Karpas-422 (cell line): ENCODE measurements at places on chromosomes 1 and 21.

GRCh38 chr1:216944864-216945510, 221.8 kb upstream of the ESRRG start:
- DNase-seq: peak; percentile 64

DNA sequence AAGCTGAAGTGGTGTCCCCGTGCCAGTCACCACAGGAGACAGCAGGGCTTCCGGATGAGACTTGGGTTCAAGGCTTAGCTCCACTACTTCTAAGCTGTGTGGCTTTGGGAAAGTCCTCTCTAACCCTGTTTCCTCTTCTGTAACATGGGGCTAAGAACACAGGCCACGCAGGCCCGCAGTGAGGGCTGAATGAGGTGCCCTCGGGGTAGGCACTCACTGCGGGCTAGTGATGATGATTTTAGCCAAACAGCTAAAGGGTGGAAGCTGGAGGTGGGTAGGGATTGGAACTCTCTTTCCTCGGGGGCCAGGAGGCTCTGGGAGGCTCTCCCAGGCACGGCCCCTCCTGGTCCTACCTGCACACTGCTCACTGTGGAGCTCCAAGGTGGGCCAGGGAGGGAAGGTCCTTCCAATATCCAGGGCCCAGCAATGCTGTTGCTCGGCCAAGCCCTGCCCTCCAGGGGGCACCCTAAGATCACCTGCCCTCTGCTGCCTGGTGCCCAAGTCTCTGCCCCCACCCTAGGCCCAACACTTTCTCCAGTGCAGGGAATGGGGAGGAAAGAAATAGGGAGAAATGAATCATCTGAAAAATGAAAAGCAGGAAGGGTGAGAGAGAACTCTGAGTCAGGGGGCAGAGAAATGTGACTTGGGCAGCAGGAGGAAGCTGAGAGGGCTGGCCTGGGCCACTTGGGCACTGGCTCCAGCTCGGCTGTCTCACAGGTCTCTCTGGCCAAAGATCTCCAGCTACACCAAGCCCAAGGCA, 19.2 kb upstream of the EVA1B start:
- DNase-seq: peak; percentile 77

DNA sequence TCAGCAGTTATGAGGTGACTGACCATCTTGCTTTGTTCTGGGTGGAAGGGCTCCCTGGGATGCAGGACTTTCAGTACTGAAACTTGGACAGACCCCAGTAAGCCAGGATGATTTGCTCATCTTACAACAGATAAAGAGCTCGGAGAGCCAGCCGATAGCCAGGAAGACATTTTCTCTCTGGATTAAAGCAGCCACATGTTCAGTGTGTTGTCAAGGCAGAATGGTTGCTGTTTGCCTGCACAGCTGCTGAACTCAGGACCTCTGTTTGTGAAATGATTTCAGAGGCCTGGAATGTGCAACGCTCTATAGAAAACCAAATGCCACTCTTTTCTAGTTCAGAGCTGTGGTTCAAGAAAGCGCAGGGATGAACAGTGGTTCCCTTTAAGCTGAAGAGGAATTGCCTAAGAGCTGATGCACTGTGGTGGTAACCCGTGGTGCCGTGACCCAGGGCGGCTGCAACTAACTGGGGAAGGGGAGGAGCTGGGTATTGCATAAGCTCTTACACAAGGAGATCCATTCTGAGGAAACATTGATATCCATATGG, 40.7 kb downstream of the CASQ2 start:
- DNase-seq: no peak

GRCh38 chr1:24972221-24972914, 42.3 kb upstream of the RUNX3 start:
- no peak for DNase-seq

DNA sequence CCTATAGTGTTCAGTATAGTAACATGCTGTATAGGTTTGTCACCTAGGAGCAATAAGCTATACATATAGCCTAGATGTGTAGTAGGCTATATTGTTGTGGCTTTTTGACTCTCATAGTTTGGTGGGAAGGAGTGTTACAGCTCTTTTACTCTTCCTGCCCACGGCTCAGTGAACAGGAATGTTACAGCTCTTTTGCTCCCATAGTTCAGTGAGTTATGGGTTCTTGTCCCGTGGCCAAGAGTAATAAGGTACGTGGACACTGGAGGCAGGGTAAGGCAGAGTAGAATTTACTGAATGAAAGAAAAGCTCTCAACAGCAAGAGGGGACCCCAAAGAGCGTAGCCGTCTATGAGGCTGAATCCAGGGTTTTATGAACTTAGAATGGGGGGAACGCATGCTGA, 734.3 kb downstream of the ADGRL2 start:
- no peak for DNase-seq

DNA sequence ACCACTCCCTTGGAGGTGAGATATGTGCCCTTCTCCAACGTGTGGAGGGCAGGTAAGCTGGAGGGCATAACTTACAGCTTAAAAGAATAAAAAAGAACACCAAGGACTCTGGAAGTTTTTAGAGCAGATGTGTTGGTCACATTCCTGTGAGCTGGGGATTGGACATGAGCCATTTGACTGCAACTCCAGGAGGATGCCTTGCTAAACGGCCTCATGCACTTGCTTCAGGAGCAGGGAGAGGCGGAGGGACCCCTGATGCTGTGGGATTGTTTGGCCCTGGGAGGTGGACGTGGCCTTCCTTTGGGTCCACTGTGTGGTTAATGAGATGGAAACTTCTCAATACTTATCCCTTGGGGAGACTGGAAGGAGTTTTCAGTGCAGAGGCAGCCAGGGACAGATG, 185.6 kb downstream of the RHOU start:
- no peak for DNase-seq

GRCh38 chr21:46517361-46517760, 58.7 kb downstream of the DIP2A start:
- DNase-seq: no peak

DNA sequence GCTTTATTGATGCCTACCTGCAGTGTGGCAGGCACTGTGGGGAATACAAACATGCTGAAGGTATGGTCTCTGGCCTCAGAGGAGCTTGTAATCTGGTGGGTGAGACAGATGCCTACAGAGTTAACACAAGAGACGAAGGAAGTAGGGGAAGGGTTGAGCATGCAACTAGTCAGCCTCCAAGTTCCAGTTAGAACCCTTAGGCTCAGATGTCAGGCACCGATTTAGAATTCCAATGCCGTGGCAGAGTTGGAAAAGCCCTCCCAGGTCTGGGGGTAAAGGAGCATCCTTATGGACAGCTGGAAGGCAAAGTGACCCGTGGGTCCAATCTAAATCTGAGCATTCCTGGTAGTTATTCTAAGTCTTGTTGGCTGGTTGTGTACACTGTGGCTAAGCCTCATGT, 132.9 kb upstream of the GJB5 start:
- no peak for DNase-seq

GRCh38 chr1:150212070-150212469, 23.8 kb downstream of the ANP32E start:
- no peak for DNase-seq

DNA sequence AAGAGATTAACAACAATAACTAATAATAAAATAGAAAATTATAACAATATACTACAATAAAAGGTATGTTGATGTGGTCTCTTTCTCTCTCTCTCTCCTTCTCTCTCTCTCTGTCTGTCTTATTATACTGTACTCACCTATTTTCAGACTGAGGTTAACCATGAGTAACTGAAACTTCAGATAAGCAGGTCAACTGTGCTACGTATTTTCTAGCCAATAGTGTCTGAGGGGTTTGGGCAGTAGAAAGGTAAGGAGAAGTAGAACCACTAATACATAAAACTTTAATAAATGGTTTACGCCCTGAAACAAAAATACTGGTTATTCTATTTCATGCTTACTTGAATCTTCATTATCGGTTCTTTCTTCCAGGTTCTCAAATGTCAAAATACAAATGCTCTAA, 71.0 kb upstream of the LRRC53 start:
- DNase-seq: no peak

DNA sequence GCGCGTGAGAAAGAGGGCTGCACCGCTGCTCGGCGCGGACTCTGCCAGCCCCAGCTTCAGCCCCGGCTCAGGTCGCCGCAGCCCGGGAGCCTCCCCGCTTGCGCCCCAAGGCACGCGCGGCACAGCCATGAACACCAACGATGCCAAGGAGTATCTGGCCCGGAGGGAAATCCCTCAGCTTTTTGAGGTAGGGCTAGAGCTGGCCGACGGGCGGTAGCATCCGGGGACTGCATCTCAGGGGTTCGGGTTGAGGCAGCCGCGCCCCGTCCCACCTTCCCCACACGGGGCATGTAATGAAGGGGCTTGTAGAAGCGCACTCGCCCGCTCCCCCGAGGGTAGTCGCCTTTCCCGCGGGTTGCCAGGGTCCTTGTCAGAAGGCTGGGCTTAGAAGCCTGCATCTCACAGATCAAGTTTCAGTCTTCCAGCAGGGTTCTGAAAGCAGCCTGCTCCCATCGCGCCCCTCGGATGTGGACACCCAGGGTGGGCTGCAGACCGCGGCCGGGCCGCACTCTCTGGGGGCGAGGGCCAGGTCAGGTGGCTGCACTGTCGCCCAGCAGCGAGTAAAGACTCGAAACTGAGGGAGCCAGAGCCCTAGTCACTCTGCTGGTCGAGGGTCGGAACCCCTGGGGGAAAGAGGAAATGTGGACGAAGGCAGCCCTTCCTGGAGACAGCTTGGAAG, 507 bp downstream of the AK5 start:
- no peak for DNase-seq

GRCh38 chr1:16012590-16013219, 5.1 kb downstream of the HSPB7 start:
- DNase-seq: no peak

GRCh38 chr1:19373211-19374082, 61.3 kb downstream of the SLC66A1 start:
- no peak for DNase-seq

DNA sequence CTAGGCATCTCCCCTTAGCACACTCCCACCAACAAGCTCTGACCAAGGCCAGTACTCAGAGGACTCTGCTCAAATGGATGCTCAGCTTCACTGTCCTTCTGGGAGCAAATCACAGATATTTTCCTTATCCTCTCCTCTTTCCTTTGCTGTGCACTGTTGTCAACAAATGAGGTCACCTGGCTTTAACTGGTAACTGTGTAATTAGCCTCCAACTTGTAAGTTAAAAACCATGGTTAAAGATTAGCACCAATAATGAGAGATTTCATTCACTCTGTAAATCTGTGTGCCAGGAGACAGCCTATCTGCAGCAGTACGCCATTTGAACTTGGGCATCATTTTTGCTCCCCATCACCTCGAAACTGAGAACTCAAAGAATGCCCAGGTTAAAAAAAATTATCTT, 149.5 kb downstream of the GABPA start:
- DNase-seq: no peak
